ENCODE measurements at places on chromosomes 3 and 15.

GRCh38 chr3:5133239-5134018, 11.3 kb downstream of the ARL8B start:
- no peak for DNase-seq

DNA sequence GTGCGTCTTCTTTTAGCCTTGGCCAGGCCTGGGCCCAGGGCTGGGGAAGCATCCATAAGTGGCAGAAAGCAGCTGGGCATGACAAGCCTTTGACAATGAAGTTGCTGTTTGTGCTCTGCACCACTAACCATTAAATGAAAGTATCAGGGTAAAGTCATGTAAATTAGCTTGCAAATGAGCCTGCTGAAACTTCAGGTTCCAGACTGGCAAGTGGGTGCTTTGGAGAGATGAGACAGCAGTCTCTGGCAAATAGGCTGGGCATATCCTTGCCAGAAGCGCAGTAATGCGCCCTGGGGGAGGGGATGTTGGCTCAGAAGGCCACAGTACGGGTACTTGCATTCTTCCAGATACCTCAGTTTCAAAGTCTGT, 40.7 kb downstream of the RAB6B start:
- DNase-seq, result no peak

DNA sequence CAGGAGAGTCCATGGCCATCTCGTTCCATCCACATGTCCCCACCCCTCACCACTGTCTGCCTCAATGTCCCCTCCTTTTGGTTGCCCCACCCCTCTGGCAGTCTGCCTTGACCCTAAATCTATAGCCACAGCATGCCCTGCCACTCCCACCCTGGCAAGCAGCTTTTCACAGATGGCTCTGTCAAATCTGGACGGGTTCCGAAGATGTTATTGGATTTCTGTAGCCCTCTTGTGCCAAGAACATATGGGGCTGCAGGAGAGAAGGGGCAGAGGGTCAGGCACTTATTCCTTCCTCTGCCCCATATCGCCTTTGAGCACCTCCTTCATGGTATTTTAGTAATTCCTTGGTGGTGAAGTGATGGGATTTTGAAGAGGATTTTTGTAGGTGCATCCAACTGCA, 57.1 kb downstream of the EPHB1 start:
- DNase-seq, result no peak

- DNase-seq, result no peak
Observed at GRCh38 chr3:149850787-149851584, 38.0 kb downstream of the RNF13 start.

- DNase-seq, result no peak
Observed at GRCh38 chr3:37395286-37395685, 220.9 kb upstream of the LRRFIP2 start.

GRCh38 chr3:178350763-178351162, 185.5 kb upstream of the KCNMB2 start:
- DNase-seq, result no peak

DNA sequence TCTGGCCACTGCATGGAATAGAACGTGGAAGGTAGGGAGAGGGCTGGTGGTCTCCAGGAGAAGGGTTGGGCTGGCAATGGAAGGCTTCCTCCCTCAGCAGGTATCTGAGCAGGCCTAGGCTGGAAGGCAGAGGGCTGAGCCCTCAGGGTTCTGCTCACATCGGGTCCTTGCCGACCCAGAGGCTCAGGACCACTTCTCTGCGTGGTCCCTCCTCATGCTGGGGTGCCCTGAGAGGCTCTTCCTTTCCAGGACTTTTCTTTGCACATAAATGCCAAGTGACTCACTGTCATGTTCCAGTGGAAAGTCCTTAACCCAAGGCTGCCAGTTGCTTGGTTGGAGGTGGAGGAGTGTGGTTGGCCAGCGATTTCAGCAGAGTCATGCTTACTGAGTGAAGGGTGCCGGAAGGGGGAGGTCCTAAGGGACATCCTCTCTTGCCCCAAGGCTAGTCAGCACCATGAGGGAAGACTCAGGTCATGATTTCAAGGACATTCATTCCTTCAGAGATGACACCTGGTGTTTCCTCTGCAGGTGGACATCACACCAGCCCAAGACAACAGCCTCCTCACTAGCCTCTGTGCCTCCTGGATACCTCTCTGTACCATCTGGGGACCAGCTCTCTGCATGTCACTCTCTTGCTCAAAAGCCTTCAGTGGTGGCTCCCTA, 8.2 kb downstream of the SLC6A6 start:
- peak; percentile 73 for DNase-seq

- DNase-seq, result no peak
Observed at GRCh38 chr3:185560676-185561075, 8.3 kb upstream of the LIPH start.

- peak; percentile 53 for DNase-seq
Observed at GRCh38 chr3:62562017-62562416, 188.7 kb upstream of the FEZF2 start.

DNA sequence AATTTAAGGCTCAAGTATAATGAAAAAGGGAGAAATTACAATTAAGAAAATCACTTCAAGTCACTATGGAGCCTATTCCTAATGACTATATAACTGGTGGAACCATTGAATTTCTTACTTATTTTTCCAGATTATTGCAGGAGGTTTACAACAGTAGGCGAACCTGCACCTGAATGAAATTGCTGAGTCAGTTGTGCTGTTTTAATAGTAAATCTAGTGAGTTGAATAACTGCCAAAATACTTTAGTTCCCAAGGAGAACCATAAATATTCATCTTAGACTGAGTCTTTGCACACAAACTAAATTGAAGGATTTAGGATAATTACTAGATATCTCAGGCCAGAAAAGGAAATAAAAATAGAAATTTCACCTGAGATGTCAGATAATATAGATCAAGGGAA, 1052.8 kb downstream of the NAALADL2 start:
- DNase-seq, result no peak

- DNase-seq, result no peak
Observed at GRCh38 chr3:68186733-68187132, 532.3 kb upstream of the SUCLG2 start.

DNA sequence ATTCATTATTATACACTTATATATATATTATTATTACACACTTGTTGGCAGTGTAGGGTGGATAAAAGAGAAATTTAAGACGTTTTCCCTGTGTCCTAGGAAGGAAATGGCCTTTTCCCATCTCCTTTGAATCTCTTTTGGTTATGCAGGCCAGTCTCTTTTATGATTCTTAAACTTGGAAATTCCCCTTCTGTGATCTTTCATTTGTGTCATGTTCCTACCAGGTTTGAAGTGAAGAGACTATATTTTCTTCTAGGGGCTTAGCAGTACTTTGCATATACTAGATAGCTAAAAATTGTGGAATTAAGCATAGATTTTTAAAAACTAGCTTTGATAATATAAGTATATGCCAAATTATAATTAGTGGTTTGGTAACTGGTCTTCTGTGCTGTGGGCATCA, 58.5 kb downstream of the BBX start:
- DNase-seq, result no peak

GRCh38 chr15:39666677-39667076, 85.8 kb downstream of the THBS1 start:
- peak; percentile 73 for DNase-seq

DNA sequence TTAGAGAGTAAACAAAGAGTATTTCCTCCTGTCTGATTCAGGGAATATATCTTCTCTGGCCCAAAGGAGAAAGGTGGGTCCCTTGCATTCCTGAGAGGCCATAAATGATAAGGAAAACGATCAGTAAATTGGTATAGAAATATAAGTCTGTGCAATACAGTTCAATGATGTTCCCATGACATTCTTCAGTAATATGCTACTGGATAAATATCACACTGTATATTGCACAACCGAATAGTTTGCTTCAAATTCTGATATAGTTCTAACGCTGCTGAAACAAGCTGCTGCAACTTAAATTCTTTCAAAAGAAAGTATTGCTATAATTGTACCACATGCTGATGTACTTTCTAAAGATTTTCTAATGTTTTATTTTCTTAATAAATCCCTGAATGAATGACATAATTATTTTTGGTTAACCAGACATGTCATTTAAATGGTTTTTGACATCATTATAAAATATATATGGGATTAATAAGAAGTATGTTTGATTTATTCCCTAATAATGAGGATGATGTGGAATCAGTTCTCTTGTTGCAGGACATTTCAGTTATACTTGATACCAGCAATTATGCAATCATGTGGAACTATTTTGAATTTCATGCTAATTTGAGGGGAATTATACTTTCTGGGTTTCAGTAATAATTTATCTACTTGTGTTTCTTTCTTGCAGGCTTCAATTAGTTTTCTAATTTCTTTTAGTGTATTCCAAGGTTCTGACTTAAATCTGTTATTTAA, 44.9 kb downstream of the FGF7 start:
- no peak for DNase-seq

DNA sequence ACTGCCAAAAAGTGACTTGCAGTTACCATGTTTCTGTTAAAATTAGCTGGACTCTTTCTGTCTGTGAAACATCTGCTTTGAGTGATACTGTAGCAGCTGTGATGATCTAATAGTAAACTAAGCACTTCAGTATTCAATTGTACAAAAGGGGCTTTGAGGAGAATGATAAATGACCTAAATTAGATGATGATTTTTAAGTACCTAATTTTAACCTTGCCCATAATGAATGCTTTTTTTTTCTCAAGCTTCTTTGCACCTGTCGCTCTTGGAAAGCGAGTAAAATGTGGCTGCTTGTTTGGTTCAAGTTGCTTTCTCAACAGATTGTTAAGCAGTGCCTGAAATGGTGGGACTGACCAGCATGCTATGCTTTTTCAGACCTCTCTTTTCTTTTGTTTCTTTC, 752.3 kb downstream of the EPHA3 start:
- no peak for DNase-seq

- no peak for DNase-seq
Observed at GRCh38 chr15:75662823-75663519, 15.3 kb downstream of the SNX33 start.

DNA sequence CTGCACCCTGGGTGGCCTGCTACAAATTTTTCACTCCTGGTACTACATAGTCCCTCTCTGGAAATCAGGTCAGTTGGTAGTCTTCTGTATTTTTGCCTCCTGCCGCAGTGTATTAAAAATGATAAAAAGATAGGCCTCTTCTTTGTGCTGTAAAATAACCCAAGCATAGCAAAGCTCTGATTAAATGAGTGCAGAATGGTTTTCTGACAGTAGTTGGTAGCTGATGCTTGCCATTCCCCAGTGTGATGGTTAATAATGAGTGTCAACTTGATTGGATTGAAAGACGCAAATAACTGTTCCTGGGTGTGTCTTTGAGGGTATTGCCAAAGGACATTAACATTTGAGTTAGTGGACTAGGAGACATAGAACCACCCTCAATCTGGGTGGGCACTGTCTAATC, 264.4 kb upstream of the ZNF717 start:
- no peak for DNase-seq

DNA sequence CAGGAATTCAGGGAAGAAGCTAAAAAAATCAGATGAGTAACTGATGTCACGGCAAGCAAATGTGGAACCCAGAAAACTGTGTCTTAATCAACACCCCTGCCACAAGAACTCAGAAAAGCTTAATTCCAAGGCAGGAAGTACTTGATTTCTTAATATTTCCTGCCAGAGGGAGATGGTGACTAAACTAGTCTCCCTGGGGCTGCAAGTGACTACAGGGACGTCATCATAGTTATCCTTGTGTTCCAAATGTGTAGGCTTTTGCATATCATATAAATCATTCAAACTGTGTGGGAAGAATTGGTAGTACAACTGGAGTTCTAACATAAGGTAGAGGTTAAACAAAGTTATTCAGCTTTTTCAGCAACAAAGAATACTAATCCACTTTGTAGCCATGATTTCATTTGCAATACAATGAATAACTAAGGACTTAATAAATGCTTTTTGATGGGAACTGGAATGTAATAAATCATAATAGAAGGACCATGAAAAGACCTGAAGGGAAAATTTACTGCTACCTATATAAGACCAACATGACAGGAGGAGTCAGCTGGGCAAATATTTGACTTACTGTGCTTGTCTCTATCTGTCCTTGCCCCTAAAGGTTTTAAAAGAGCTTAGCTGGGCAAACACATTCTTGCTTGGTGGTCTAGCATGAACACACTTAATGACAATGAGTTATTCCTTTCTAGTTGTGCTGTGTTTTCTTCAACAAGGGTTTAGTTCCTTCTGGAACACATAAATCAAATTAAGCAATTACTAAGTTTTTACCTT, 76.0 kb upstream of the NECTIN3 start:
- DNase-seq, result peak; percentile 47

GRCh38 chr3:62462104-62462762, 88.9 kb upstream of the FEZF2 start:
- DNase-seq, result no peak

- DNase-seq, result no peak
Observed at GRCh38 chr3:157219215-157219614, 59.3 kb upstream of the CCNL1 start.

DNA sequence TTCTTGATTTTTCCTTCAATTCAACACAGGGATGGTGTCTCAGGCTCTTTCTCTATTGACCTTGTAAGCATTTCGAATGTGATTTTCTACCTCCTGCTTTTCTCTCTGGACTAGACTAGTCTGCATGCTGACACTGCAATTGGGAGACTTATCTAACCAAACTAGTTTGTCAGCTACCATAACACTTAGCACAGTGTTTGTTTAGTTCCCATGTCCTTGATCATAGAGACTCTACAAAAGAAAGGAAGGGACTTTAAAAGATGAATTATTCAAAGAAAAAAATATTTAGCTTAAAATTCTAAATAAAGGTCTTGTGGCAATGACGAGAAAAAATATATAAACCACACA, 407.0 kb downstream of the ERC2 start:
- DNase-seq, result no peak

- no peak for DNase-seq
Observed at GRCh38 chr3:54916732-54917131, 11.1 kb downstream of the LRTM1 start.

DNA sequence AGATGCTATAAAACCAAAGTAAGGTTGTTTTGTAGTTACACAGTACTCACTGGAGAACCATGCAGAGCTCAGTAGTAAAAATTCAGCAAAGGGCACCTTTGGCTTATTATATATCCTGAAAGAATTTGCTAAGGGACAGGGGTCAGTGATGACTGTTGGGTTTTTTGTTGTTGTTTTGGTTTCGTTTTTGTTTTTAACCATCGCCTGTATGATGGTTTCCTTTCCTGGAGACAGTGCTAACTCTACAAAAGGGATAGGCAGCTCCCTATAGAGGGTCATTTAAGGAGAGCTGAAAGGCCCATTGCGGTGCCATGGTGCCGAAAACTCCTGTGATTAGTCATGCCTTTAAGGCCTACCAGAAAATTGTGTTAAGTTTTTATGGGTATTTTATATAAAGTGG, 118.2 kb upstream of the GOLIM4 start:
- DNase-seq, result peak; percentile 6

All from astrocyte of the spinal cord (primary cell).